HT1080 (cell line): ENCODE measurements at places on chromosomes 6 and 20. TPM values are rescaled to one million over a fixed set of nuclear protein-coding genes. Genes with fewer than 3 reads are reported as not detected.

The KIAA1755 gene
- 0.14 TPM in 1 of 2 replicates, not detected in the other for total RNA-seq

The NKX2-2 gene
- total RNA-seq = 0.13 TPM in 1 of 2 replicates, not detected in the other

The RRAGD gene
- total RNA-seq = 3.6 and 5.3 TPM in 2 replicates

The RPRD1B gene
- total RNA-seq = 14.0 and 21.2 TPM in 2 replicates

The TRERF1 gene
- total RNA-seq = 7.0 and 11.4 TPM in 2 replicates

The HLA-DRB1 gene
- not detected in 2 replicates for total RNA-seq

The RSPO3 gene
- 0.10 and 0.11 TPM in 2 replicates for total RNA-seq

The PGC gene
- total RNA-seq = not detected in 2 replicates

The DAAM2 gene
- total RNA-seq = 1.6 and 1.7 TPM in 2 replicates

The BTNL2 gene
- not detected in 2 replicates for total RNA-seq

The CCM2L gene
- 0.03 TPM in 1 of 2 replicates, not detected in the other for total RNA-seq

GRCh38 chr6:170156448-170157375 is 134.2 kb downstream of the DLL1 start:
- DNase-seq = no peak

DNA sequence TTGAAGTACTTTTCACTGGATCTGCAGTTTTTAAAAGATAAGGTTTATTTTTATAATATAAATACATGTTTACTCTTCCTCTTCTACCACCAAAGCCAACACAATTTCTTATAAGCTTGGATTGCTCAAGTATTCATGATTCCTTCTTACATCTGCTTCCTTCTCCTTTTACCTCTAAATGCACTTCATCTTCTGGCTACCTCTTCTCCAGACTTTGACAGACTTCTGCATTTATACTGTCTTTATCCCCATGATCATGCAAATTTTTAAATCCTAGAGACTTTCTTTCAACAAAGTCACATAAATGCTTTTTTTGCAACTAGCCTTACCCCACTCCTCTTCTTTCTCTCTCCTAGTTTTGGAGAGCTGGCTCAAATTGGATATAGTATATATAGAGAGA is 142.9 kb downstream of the TFAP2B start:
- no peak for DNase-seq

DNA sequence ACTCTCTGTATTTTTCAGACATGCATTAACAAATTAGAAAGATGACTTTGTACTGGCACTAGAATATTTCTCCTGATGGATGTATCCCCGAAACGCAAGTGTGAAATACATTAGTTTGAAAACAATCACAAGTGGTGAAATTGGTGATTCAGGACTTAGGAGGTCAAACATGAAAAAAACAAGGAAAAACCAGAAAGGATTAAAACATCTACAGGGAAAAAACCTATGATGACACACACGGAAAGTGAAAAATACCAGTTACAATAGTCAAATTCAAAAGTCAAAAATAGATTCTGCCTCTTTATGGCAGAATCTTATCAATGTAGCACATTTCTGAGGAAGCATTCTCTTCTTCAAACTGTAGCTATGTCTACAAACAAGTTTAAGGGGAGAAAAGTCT is 129.0 kb upstream of the SGK1 start:
- no peak for DNase-seq

DNA sequence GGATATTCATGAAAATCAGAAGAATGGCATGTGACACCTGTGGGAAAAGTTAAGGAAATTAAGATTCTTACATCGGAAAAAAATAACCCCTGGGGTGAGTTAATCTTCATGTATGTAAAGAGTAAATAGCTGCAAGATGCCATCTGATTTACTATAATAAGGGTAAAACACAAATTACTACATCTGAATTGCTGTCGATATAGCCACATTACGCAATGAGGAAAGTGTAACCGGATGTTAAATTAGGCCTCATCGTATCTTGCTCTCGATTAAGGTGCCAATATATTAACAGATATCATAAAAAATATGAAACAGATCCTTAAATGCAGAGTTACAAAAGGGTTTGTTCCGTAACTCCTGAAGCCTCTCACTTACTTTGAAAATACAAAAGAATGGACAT is 87.4 kb upstream of the ID4 start:
- DNase-seq = no peak

DNA sequence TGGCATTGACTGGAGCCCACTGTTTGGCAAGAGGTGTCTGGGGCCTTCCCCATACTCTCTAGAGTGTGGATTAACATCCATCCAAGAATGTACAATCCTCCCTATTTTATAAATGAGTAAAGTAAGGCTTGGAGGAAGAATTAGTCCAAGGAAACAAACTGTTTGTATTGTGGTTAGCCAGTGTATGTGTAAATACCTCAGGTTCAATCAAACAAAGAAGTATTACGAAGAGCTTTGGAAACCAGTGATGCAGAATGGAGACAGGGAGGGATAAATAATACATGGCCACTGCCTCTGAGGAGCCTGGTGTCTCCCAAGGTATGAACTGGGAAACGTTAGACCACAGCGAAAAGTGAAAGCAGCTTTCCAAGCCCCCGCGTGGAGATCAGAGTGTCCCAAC is 226.6 kb upstream of the RIN2 start:
- no peak for DNase-seq

DNA sequence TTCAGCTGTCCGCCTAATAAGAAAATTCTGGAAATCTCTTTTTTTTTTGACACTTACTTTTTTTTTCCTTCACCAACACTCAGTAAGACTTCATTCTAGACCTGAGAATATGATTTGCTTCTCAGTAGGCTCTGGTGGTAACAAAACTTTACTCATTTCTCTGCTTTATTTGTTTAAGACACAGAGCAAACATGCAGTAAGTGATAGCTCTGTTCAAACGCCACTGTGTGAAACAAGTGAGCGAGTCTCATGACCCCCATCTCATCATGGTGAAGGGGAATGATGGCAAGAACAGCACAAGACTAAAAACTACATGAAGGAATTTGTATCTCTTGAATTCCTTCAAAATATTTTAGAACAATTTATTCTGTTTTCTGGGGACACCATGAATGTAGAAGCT is 541.6 kb upstream of the POU3F2 start:
- DNase-seq = no peak

GRCh38 chr20:57346477-57346876 is 4.6 kb upstream of the RAE1 start:
- DNase-seq = peak; percentile 52

DNA sequence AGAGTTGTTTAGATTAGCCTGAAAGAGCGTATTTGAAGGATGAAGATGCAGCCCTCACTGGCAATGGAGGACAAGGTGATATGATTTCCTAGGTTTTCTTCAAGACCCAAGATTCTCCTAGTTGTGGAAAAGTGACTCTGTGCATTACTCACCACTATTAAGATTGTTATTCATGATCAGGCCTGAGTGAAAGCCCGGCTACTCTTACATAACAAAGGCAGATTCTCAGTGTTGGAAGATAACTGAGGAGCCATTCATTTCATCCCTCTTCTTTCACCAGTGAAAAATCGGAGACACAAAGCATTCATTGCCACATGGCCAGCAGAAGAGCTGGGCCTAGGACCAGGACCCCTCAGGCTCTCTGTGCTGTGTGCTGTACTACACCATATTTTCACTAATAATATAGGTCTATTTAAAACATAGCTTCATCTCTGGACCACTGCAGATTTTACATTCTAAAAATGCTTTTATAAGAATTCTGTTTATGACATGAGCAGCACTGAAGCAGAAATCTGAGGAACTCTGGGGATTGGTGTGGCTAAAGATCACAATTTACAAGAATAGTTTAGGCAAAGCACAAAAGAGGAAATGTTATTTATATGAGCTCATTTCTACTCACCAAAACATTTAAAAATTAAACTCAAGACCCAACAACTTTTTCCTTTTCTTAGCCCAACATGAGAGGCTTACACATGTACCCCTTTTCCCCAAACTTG is 181.9 kb upstream of the CCN2 start:
- DNase-seq = peak; percentile 50

GRCh38 chr6:159513074-159513720 is 179.8 kb downstream of the SOD2 start:
- no peak for DNase-seq

GRCh38 chr6:21738180-21739094 is 144.9 kb downstream of the SOX4 start:
- DNase-seq = no peak

GRCh38 chr6:81727876-81728517 is 24.5 kb downstream of the TENT5A start:
- DNase-seq = no peak

GRCh38 chr6:32152769-32153563 is 975 bp upstream of the PPT2 start:
- DNase-seq = no peak

- DNase-seq = no peak
These were observed at the start of gene PTPRT for GRCh38 chr20:43189554-43190331. Gene PTPRT, minus strand, starts transcription at chr20:43189906. Its CDS starts 173 bp downstream, at chr20:43189733.

DNA sequence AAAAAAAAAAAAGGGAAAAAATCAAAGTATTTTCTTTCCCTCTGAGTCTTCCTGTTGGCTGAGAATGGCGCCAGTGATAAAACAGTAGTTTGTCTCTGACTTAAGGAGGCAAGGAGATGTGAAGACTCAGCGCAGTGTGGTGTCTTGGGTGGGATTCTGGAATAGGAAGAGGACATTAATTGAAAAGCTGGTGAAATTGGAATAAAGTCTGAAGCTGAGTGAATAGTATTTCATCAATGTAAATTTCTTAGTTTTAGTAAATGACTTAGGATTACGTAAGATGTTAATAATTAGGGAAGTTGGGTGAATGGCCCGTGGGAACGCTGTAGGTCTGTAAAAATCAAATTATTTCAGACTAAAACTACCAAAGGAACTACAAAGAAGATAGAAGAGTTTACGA is 122.8 kb upstream of the ZNF217 start:
- no peak for DNase-seq

- DNase-seq = no peak
These were observed 348.3 kb upstream of the RSPO3 start for GRCh38 chr6:126770176-126770575.
